Melanocyte of skin (primary cell): ENCODE measurements at places on chromosomes 13 and 19. TPM values are rescaled to one million over a fixed set of nuclear protein-coding genes. Genes with fewer than 3 reads are reported as not detected.

Gene ADAMTSL5
- total RNA-seq: 2.4 and 2.9 TPM in 2 replicates

Gene OR7E24
- not detected in 2 replicates for total RNA-seq

Gene MAP4K1
- total RNA-seq: 0.36 and 1.4 TPM in 2 replicates

Gene ZNF681
- total RNA-seq: 0.77 and 1.3 TPM in 2 replicates
